ENCODE measurements at places on chromosomes 7 and 10.

DNA sequence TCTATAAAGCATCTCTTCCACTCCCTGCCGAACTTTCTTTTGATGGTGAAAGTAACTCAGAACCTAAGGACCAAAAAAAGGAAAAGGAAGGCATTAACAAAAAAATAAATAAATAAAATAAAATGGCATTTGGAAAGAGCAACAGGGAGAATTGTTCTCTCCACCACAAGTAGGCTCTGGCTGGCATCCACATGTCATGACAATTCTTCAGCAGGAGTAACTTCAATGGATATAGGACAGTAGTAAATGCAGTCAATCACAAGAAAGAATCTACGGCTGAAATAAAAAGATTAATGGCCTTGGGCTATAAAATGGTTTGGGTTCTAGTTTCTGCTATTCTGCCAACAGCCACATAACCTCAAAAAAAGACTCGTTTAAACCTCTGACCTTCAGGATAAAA, 23.9 kb downstream of the NCAPG2 start:
- no peak for DNase-seq

GRCh38 chr10:44126291-44126717, 258.6 kb downstream of the CXCL12 start:
- DNase-seq: no peak

- DNase-seq: no peak
Observed at GRCh38 chr7:132486274-132486610, 90.0 kb downstream of the PLXNA4 start.

- no peak for DNase-seq
Observed at GRCh38 chr7:132562690-132563089, 13.6 kb downstream of the PLXNA4 start.

DNA sequence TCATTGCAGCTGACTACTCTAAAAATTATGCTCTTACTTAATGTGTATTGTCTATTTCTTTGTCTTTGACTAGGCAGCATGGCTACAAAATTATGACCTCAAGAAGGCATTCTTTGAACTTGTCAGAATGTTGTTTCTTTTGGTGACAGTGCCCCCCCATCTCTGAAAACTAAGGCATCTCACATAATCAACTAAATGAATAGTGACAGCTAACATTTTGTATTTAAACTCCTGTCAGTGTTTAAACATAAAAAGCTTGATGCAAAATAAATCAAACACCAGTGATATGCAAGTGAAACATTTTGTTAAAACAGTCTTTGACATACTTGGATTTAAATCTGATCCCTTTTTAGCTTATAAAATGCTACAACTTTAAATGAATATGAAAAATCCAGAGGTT, 233.5 kb downstream of the FOXP2 start:
- no peak for DNase-seq

DNA sequence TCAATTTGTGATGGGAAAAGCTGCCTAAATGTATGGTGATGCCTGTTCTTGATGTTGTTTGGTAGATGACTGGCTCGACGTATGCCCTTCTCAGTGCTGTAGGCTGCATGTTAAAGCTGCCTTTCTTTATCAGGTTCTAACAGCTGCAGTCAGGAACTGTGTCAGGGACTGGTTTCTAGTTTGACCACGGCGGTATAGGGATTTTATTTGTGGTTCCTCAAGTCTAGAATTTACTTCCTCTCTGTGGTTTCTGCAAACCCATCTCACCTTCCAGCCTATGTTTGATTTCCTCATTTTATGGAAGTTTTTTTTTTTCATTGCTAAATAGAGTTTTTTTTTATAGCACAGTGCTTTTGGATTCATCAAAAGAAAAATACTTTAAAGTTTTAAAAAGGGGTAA, 26.5 kb downstream of the LMTK2 start:
- no peak for DNase-seq

- DNase-seq: no peak
Observed at GRCh38 chr7:132519936-132520335, 56.3 kb downstream of the PLXNA4 start.

- DNase-seq: no peak
Observed at GRCh38 chr10:25117757-25118156, 57.0 kb upstream of the GPR158 start.

DNA sequence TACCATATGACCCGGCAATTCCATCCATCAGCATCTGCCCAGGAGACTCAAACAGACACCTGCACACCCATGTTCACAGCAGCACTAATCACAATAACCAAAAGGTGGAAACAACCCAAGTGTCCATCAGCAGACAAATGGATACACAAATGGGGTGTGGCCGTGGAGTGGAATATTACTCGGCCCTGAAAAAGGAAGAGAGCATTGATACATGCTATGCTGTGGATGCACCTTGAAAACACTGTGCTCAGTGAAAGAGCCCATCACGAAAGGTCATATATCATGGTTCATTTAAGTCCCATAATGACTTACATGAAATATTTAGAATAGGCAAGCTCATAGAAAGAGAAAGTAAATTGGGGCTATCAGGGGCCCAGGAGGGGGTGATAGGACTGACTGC, 57.5 kb upstream of the DNAAF5 start:
- DNase-seq: no peak

GRCh38 chr7:137343281-137343841, at the start of gene PTN:
TSS of gene PTN (minus strand) at chr7:137343733. CDS start at chr7:137254973, 88,760 bp downstream.
- DNase-seq: no peak

- no peak for DNase-seq
Observed at GRCh38 chr7:485188-486081, 34.2 kb downstream of the PDGFA start.

GRCh38 chr7:90768301-90768700, 172.2 kb downstream of the CDK14 start:
- DNase-seq: no peak

GRCh38 chr7:39924122-39924521, 25.9 kb upstream of the CDK13 start:
- no peak for DNase-seq

DNA sequence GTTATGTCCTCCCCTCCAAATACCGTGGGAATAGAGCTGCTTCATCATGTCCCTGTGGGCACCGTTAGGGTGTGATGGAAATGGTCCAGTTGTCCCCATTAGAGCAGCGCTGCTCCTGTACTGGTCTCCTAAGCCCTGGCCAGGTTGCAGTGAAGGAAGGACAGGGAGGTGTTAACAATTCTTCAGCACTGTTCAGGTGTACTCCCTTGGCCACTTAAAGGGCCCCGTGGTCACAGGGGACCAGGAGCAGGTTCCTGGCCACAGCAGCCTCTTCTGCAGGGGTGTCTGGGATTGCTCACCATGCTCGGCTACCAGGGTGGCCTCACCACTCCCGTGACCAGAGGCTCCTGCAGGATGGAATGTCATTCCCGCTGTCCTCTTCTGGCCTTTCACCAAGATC, 65.8 kb downstream of the MINDY4 start:
- DNase-seq: no peak

DNA sequence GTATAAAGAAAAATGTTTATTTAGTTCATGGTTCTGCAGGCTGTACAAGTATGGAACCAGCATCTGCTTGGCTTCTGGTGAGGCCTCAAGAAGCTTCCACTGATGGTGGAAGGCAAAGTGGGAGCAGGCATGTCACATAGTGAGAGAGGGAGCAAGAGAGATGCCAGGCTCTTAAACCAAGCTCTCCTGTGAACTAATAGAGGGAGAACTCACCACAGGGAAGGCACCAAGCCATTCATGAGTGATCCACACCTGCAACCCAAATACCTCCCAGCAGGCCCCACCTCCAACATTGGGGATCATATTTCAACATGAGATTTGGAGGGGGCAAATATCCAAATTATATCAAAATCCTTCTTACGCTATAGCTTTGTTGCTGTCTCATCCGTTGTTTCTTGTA, 113.1 kb downstream of the CPED1 start:
- no peak for DNase-seq

GRCh38 chr10:110774069-110775019, 97.4 kb upstream of the PDCD4 start:
- DNase-seq: no peak

GRCh38 chr7:46524350-46524749, 603.3 kb upstream of the IGFBP3 start:
- no peak for DNase-seq

DNA sequence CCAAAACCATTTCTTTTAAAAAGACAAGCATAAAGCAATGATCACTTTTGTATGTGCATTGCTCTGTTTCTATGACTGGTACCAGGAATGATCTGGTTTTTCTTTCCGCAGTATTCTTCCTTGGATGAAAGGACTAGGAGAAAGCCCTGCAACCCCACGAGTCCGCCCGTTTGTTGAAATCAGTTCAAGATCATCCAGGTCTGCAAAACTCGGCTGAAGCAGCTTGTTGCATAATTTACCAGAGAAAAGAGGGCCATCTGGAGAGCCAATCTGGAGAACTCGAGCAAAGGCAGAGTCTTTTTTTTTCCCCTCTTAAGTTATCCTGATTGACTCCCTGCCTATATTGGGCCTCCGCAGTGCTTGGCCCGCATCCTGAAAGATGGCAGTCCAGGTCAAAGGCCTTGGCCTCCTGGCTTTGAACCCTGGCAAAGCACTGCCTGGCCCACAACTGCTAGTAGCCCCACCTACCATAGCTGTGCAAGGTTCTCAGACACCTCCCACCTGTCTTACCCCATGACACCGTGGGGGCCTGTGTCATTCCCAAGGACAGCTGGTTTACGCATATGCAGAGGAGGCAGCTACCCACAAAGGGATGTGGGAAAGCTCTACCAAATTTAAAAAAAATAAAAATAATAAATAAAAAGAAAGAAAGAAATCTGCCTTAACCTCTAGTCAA, 572.2 kb downstream of the INHBA start:
- no peak for DNase-seq

DNA sequence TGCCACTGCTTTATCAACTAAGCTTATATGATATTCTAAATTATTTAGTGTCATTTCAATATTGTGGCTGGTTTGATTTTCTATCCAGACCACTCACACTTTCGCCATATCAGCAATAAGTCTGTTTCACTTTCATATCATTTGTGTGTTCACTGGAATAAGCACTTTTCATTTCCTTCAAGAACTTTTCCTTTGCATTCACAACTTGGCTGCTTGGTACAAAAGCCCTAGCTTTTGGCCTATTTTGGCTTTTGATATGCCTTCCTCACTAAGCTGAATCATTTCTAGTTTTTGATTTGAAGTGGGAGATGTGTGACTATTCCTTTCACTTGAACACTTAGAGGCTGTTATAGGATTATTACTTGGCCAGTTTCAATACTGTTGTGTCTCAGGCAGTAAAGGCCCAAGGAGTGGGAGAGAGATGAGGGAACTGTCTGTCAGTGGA, 120.9 kb upstream of the NAMPT start:
- DNase-seq: no peak

- no peak for DNase-seq
Observed at GRCh38 chr7:74258639-74259038, 4.4 kb upstream of the RFC2 start.

DNA sequence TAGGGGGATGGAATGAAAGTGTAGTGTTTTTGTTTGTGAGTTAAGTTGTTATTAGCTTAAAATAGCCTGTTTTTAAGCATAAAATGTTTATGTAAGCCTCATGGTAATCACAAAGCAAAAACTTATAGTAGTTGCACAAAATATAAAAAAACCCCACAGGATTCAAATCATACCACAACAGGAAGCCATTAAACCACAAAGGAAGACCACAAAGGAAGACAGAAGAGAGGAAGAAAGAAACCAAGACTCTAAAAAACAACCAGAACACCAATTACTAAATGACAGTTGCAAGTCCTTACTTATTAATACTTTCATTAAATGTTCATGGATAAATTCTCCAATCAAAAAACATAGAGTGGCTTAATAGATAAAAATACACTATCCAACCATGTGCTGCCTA, 63.6 kb downstream of the ANKRD7 start:
- peak; percentile 81 for DNase-seq

- DNase-seq: no peak
Observed at GRCh38 chr10:6621536-6621935, 41.5 kb upstream of the PRKCQ start.

- DNase-seq: no peak
Observed at GRCh38 chr7:44757739-44758138, 9.1 kb downstream of the ZMIZ2 start.

DNA sequence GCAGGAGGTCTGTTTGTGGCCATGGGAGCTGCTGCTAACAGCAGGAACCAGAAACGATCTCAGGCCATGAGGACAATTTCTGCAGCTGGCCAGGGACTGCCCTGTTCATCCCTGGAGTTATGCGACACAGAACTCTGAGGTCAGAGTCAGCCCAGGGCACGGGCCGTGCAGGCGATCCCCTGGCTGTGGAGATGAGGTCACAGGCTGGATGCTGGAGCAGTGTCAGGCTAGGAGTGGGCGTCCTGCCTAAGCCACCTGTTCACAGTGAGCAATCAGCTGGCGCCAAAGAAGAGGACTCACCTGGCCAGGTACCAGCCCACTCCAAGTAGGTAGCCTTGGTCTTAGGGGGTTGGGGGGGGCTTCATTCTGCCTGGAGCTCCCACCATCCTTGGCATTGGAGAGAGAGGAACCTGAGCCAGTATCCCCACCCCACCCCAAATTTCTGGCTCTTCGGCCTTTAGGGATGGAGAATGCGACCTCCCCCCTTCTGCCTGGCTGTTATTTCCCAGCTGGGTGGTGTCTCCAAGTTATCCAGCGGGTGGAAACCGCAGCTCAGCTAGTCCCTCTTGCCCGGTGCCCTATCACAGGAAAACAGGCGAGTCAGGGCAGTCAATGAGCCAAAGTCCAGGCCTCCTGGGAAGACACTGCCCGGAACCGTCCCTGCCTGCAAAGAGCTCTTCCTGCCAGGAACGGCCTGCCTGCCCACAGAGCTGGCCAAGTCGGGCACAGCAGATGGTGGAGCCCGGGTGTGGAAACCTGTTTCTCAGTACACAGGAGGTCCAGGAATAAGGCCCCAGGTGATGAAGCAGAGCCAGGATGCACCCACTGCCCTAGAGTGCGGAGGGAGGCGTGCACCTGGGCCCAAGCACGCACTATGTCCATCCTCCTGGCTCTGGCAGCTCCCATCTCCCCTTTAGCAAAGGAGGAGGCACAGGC, 1.8 kb upstream of the TTYH3 start:
- DNase-seq: no peak

DNA sequence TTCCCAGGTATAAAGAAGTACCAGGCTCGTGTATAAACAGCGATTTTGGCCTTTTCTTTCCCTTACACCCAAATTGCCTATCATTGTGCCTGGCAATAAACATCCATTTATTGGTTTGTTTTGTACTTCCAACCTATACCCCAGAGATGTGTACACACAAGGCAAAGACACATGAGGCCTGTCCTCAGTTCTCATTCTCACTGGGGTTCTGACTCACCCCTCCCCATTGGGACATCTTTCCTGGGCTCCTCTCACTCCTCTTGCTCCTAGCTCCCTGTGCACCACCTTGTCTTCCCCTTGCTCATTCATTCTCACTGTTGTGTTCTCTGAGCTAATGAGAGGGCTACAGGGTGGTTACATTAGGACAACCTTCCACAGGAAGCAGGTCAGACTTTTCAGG, 240.7 kb downstream of the ANK3 start:
- no peak for DNase-seq

- no peak for DNase-seq
Observed at GRCh38 chr10:44397476-44398225, 12.8 kb upstream of the CXCL12 start.

GRCh38 chr7:153381275-153382040, 621.9 kb downstream of the ACTR3B start:
- no peak for DNase-seq

DNA sequence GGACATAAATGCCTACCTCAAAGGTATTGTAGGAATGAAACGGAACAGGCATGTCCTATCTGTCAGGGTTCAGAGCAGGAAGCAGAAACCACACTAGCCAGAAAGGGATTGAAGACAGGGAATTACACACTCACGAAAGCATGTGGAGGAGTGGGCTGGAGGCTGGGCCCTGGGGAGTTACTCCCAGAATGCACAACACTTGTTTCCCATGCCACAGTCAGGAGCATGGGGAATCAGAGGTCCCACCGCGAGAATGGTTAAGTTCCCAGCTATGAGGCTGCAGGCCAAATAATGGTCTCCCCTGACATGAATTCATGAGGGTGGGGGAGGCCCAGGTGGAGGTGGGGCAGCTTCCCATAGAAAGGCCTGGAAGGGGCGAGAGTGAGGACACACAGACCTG, 212.7 kb downstream of the HERPUD2 start:
- no peak for DNase-seq

Data from T-helper 2 cell (primary cell).